ENCODE measurements at places on chromosomes 6 and 20. TPM values are rescaled to one million over a fixed set of nuclear protein-coding genes. Genes with fewer than 3 reads are reported as not detected.

GRCh38 chr6:144219056-144219685 is 66.0 kb upstream of the UTRN start:
- no peak for DNase-seq

GRCh38 chr6:165915022-165915770 is 252.2 kb upstream of the PDE10A start:
- DNase-seq, result no peak

GRCh38 chr20:38599410-38599882 is 2.2 kb upstream of the ARHGAP40 start:
- DNase-seq, result peak; percentile 78

- DNase-seq, result no peak
Observed at GRCh38 chr6:74657011-74657410, 548.8 kb downstream of the COL12A1 start.

GRCh38 chr20:44428174-44429016 is 47.3 kb upstream of the TTPAL start:
- DNase-seq, result no peak

DNA sequence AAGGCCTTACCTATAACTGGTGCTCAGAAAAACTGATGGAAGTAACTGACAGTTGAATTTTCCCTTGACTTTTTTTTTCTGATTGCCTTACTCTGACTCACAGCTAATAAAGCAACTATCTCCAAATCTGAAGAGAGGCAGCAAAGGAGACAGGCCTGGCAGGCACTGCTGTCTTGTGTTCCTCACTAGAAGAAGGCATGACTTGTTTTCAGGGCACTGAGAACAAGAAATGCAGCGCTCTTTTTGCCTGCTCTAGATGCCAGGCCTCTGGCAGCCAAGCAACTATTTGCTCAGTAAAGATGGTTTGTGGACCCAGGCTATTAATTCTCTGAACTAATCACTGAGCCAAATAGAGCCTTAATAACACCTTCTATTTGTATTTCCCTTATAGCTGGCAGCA is 155.1 kb downstream of the PRDM13 start:
- no peak for DNase-seq

- DNase-seq, result no peak
Observed at GRCh38 chr6:78781001-78781400, 86.3 kb upstream of the IRAK1BP1 start.

GRCh38 chr20:50826121-50826520 is 31.3 kb downstream of the BCAS4 start:
- no peak for DNase-seq

DNA sequence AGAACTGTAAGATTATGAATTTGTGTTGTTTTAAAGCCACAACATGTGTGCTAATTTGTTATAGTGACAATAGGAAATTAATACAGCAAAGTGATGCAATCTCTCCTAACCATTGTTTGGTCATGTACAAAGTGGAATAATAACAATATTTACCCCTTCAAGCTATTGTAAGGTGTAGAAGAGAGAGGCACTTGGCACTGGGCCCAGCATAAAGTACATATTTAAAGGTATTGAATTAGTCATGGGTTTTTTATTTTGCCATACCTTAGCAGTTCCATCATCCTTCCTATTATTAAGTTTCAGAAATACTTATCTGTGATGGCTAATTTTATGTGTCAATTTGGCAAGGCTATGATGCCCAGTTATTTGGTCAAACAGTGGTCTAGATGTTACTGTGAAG is 322.4 kb upstream of the TSHZ2 start:
- no peak for DNase-seq

DNA sequence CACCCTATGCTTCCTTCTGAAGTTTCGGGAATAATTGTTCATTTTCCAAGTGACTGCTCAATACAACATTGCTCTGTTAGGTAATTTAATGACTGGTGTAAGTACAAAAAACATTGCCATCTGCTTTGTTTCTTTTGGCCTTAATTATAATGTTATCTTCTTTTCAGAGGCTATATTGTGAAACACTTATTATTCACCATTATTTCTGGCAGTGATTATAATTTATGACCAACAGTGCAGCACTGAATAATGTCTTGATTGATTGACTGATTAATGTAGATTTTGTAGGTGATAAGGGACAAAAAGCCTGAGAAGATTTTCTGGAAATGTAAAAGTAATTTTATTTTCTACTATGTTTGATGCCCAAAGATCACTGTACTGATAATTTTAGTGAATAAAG is 377.7 kb downstream of the PLCB1 start:
- no peak for DNase-seq

GRCh38 chr6:124028117-124028516 is 224.5 kb downstream of the NKAIN2 start:
- DNase-seq, result no peak

GRCh38 chr20:38131588-38132121 is 33.4 kb downstream of the TGM2 start:
- DNase-seq, result no peak

- DNase-seq, result no peak
Observed at GRCh38 chr6:122798099-122798641, 9.1 kb downstream of the SMPDL3A start.

The RGS17 gene
- total RNA-seq, result 3.3 TPM

The IL17F gene
- not detected for total RNA-seq
